ENCODE measurements at places on chromosomes 6 and 20. TPM values are rescaled to one million over a fixed set of nuclear protein-coding genes. Genes with fewer than 3 reads are reported as not detected.

- no peak for DNase-seq
Measured at GRCh38 chr6:128712898-128713297, 170.0 kb upstream of the LAMA2 start.

GRCh38 chr6:13927203-13927602, 2.5 kb downstream of the RNF182 start:
- DNase-seq, result no peak

DNA sequence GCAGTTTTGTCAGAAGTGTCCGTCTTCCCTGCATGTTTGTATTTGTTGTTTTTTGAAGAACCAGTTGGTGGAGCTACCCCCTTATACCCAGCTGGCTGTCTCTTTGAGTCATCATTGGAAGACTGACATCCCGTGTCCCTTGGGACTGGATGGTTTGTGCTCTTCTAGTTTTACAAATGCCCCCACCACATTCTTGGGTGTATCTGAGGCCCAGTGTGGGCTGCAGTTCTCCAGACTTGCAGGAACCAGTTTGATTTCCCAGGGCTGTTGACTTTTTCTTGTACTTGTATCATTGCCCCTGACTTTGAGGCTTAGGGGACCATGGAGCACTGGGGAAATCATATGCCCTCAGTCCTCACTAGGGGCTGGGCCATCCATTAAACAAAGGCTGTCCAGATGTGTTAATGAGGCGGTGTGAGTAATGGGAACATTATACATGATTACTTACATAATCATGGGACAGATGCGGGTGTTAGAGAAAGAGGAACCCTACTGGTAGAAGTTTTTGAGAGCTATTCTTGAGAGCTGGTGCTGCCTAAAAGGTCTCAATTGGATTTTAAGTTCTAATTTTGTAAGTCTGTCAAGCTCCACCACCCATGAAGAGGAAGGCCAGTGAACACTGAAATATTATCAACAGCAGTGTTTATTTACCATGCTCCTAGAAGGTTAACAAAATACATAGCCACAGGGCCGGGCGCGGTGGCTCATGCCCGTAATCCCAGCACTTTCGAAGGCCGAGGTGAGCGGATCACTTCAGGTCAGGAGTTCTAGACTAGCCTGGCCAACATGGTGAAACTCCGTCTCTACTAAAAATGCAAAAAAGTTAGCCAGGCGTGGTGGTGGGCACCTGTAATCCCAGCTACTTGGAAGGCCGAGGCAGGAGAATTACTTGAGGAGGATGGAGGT, 8.5 kb downstream of the JARID2 start:
- no peak for DNase-seq

Gene CLPSL2
- not detected for total RNA-seq

- no peak for DNase-seq
Measured at GRCh38 chr6:8180327-8181159, 78.2 kb upstream of the EEF1E1 start.

Gene CPXM1
- total RNA-seq, result 1.0 TPM

GRCh38 chr6:41572613-41573012, 26.4 kb downstream of the FOXP4 start:
- DNase-seq, result no peak

GRCh38 chr6:142055219-142055618, 77.5 kb upstream of the GJE1 start:
- no peak for DNase-seq

DNA sequence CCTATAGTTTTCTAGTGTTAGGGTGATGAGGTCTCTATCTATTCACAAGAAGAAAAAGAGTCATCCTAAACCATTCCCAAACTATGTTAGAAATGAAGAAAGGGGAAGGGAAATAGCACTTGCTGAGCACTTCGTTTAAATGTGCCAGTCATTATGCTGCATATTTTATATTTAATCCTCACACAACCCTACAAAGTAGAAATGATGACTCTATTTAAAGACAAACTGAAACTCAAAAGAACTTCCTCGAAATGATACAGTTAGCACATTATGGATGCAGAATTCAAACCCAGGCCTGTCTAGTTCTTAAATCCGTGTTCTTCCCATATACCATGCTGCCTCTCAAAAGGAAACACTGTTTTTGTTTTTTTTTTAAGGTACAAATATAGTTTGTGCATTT, 174.6 kb downstream of the GMPR start:
- no peak for DNase-seq

Gene KIFC1
- 0.97 TPM for total RNA-seq

Gene RAD21L1
- not detected for total RNA-seq

Gene SULF2
- 32.0 TPM for total RNA-seq

Gene DOK5
- total RNA-seq, result 2.9 TPM

Gene ADGRB3
- 2.0 TPM for total RNA-seq

Gene EGFL8
- 6.1 TPM for total RNA-seq

DNA sequence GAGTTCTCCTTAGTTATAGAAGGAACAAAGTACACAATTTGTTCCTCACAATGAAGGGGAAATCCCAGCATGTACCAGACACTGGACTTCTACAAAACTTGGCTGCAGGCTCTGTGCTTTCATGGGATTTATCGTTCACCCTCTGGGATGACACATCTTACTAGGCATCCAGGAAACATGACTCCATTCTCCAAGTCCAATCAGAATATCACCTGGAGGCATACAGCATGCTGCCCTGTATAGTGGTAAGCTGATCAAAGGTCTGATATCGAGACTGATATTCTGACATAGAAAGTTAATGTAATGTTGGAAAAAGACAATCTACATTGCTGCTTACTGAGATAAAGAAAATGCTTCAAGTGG, 6.7 kb downstream of the RWDD2A start:
- no peak for DNase-seq

Gene VSTM2L
- total RNA-seq, result 17.0 TPM

DNA sequence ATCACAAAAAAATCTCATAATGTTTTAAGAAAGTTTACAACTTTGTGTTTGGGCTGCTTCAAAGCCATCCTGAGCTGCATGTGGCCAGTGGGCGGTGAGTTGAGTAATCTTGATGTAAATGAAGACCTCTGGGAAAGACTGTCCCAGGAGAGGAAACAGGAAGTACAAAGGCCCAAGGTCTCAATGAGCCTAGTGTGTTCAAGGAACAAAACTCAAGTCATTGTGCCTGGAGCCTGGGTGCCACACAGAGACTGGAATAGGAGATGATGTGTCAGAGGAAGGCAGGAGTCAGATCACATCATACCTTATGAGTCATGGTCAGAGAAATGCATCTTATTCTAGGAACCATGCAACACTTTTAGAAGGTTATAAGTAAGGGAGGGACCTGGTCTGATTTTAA, 51.5 kb downstream of the COL19A1 start:
- no peak for DNase-seq

DNA sequence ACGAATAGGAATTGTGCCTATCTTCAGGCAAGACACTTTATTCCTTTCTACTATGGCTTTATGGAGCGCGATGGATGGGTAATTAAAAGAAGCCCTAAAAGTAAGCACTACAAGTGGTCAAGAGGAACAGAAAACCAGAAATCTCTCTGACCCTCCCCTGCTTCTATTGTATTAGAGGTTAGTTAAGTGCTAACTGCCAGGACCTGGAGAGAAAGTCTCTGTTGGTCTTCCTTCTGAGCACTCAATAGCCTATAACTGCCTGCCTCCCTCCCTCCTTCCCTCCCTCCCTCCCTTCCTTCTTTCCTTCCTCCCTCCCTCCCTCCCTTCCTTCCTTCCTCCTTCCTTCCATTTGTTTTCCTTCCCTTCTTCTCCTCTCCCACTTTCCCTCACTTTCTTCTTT, 133.7 kb downstream of the C6orf58 start:
- no peak for DNase-seq

DNA sequence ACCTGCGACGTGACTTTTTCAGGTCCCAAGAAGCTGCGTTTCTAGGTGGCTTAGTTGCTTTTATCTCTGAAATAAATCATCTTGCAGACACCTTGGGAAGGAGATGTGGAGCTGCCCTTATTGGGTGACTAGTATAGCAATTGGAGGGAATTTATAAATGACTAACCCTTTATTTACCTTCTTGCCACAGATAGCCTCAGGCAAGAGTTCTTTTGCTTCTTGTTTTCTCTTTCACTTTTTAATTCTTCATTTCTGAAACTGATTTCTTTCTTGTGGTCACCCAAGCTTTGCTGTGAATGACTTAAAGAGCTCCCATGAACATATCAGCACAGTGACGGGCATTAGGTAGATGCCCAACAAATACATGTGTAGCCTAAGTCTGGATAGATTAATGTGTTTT, 3.0 kb downstream of the ADGRF4 start:
- no peak for DNase-seq

- DNase-seq, result no peak
Measured at GRCh38 chr20:48404598-48404997, 423.2 kb downstream of the PREX1 start.

Gene RAB32
- 5.3 TPM for total RNA-seq

GRCh38 chr6:138310821-138311220, 66.9 kb upstream of the SMIM28 start:
- no peak for DNase-seq

DNA sequence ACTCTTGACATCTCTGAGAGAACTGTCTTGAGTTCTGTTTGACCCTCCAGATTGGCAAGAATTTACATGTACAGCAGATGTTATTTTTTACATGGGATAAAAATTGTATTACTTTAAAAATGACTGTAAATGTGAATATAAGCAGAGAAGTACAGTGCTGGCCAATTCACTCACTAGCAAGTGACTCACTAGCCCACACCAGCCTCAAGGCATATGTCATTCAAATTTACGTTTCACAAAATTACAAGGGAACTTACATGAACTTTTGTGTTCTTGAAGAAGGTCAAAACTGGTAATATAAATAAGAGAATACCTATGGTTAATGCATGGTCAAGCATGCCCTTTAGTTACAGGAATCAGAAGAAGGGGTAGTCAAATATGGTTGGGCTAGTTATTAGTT, 54.0 kb upstream of the HMGCLL1 start:
- DNase-seq, result no peak

Gene MYB
- total RNA-seq, result 0.22 TPM

DNA sequence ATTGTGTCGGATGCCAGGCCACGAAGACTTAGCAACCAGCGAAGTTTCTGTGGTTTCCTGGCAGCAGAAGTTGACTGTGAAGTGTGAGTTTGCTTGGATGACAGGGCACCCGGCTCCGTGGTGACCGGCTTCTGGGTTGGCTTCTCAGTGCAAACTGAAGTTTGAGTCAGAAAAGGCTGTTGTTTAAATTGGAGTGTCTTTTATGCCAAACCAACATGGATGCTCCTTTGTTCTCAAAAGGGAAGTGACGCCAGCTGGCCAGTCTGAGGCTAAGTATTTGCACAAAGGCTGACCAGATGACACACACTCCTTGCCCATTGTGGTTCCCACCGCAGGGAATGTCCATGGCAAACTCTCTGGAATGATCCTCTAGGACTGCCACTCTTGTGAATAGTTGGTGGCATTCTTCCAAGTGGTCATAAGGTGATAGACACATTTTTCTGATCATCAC, 164.8 kb upstream of the QKI start:
- DNase-seq, result no peak

GRCh38 chr20:60261333-60261732, 303.1 kb downstream of the CDH26 start:
- no peak for DNase-seq

Gene OOEP
- not detected for total RNA-seq

DNA sequence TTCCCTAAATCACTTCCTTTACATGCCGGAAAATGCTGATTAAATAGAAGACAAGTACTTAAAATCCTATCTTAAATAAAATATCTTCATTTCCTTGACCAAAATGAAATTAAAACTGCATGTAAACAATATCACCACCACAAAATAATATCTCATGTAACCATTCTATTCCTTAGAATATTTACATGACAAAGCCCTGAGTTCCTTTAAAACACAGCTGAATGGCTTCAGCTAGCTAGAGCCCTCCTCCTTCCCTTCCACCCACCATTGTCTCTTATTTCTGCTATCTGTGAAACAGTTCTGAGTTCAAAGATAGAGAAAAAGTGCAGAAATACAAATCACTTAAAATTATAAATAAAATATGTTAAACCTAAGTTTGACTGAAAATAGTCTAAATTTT, 103.1 kb downstream of the HIVEP2 start:
- DNase-seq, result no peak

Gene SAMD5
- total RNA-seq, result 1.00 TPM

GRCh38 chr6:168376120-168376519, 56.5 kb upstream of the DACT2 start:
- DNase-seq, result peak; percentile 9

DNA sequence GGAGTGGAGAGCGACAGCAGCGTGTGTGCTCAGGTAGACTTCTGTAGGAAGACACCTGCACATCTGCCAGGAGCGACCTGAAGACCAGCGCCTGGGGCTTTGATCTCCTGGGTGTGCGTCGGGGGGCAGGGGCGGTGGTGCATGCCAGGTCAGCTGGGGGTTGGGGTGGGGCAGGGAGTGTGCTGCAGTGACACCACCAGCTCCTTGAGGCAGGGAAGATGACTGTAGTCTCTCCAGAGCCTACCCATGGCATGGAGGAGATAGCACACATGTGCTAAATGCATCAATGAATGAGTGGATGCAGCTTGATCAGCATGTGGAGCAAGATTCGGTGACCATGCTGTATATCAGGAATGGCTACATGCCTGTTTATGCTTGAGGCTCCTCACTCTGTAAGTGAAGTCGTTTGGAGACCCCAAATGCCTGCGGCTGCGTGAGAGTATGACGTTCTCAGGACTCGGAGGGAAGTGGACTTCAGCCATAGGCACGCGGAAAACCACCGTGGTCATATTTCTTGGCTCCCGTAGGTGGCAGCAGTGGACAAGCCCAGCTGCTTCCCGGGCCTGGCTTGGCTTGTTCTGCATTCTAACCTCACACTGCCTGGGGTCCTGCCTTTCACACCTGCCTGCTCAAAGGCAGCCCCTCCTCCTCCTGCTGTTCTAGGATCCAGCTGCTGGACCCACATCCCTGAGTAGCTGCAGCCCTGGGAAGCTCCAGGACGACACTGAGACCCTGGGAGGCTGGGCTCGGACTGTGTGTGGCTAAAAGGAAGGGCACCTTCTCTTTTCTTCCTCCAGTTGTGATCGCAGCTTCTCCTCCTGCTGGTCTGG, 39.4 kb upstream of the KCNK16 start:
- peak; percentile 70 for DNase-seq

Gene NPEPL1
- 24.4 TPM for total RNA-seq

GRCh38 chr6:34135541-34135940, 10.3 kb downstream of the GRM4 start:
- DNase-seq, result no peak

Gene POU3F2
- not detected for total RNA-seq

Gene TNXB
- total RNA-seq, result 65.8 TPM

GRCh38 chr20:44819936-44820335, 9.6 kb upstream of the RIMS4 start:
- DNase-seq, result no peak

All from Right ventricle myocardium superior (tissue), 1 donor.